GF-D8 (cell line): ENCODE measurements at places on chromosomes 6 and 20.

DNA sequence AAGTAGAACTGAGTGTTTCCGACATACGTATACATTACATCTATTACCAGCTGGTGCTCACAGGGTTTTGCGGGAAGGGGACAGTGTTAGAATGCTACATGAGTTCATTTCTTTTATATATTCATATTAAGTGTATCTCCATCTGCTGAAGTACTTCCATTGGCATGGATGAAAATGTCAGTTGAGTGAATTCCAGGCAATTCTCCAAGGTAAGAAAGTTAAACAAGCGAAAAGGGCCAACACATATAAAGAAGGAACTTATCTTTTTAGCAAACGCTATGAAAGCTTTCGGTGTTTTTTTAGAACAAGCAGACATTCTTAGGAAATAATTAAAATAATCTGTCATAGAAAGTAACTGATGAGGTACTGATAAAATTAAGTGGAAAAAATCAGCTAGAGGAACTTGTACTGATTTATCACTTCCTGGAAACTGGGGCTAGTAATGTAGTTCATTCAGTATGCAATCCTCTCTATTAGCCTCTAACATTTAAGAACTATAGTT is 34.6 kb downstream of the RNF146 start:
- DNase-seq: no peak

GRCh38 chr6:33896391-33897188 is 92.8 kb upstream of the MLN start:
- DNase-seq: no peak

DNA sequence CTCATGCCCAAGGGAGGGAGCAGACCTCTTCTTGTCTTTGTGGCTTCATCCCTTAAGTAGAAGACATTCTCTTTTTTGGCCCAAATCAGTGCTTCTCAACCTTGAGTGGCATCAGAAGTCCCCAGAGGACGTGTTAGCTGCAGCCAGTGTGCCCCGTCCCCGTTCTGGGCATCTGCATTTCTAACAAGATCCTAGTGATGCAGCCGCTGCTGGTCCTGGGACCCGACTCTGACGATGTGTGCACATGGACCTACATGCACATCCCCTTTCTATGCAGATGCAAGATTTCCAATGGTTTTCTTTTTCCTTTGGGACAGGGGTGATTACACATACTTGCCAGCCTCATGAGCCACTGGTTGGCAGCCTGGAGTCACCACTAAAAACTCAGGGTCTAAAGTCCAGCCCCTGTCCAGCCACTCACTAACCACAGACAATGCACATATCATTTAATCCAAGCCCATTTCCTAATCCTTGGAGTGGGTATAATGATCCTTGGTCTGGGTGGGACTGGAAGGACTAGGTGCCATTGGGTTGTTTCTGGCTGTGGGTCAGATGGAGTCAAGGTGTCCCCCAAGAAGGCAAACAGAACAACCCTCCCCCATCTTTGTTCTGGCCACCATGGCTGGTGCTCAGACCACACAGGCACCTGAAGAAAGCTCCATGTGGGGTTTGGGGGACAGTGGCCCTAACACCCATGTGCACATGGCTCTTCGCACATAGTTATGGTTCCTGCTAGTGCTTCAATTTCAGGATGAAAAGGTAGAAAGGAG is 6.4 kb downstream of the ACSS1 start:
- no peak for DNase-seq

- no peak for DNase-seq
These were observed 5.4 kb downstream of the NPBWR2 start for GRCh38 chr20:64101731-64102621.

GRCh38 chr20:38573413-38573812 is 7.6 kb upstream of the ADIG start:
- no peak for DNase-seq

DNA sequence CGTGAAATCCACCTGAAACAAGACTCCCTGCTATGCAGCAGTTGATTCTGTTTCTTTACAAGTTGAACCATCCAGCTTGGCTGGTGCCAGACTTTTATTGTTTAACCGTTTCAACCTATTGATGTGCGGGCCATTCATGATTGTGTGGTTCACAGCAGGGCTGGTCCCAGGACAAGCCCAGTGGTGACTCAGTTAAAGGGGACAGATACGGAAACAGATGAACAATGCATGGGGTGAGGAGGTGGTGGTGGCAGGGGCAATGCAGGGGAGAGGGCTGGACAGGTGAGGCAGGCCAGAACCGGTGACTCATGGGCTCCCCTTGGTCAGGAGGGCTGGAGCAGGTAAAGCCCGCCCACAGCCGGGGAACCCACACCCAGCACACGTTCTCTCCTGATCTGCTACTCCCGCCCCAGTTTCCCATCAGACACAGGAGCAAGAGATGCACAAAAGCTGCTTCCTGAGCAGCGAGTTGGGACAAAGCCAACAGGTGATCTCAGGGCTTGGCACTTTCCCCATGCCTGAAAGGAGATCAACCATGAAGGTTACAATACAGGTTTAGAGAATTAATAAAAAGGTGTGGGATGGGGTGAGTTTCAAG is 232.2 kb downstream of the LY86 start:
- DNase-seq: no peak

GRCh38 chr6:53483423-53484353 is 61.2 kb downstream of the GCLC start:
- DNase-seq: peak; percentile 39

- no peak for DNase-seq
These were observed 1.7 kb upstream of the TREM1 start for GRCh38 chr6:41288030-41288753.
